PC-9 (cell line): ENCODE measurements at places on chromosomes 11 and 22. TPM values are rescaled to one million over a fixed set of nuclear protein-coding genes. Genes with fewer than 3 reads are reported as not detected.

DNA sequence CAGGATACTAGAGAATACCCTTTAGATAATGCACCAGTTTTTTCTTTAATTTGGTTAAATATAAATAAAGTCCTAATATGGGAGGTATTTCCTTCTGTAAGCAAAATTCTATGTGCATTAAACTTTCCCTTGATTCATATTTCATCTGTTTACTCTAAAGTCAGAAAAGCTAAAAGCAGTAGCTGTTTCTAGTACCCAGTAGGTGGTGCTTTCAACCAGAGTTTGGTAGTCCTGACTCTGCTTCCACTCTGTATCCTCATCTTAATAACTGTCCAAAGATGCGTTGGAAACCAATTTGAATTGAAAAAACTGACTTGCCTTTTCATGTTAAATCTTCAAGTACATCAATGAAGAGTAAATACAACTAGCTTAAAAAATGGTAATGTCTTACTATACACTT is 1065.2 kb downstream of the JRKL start:
- DNase-seq, result no peak

GRCh38 chr11:115168686-115169085 is 335.5 kb downstream of the CADM1 start:
- DNase-seq, result no peak

GRCh38 chr11:37978647-37979046 is 1380.6 kb upstream of the RAG2 start:
- DNase-seq, result no peak

DNA sequence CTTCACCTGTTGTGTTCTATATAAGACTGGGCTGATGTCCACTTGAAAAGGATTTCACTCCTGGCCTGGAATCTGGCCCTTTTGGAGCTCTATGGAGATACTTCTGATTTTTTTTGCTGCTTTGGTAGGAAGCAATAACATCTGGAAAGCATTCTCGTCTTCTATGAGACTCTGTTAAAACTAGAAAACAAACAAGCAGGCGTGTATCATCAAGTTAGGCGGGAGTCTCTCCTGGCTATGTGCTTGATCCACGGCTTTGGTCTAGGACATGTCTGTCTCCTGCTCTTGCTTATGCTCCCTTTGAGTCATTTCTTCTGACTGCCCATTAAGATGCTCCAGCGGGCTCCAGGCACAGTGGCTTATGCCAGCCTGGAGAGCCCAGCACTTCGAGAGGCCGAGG is 121.4 kb upstream of the TTC12 start:
- no peak for DNase-seq

DNA sequence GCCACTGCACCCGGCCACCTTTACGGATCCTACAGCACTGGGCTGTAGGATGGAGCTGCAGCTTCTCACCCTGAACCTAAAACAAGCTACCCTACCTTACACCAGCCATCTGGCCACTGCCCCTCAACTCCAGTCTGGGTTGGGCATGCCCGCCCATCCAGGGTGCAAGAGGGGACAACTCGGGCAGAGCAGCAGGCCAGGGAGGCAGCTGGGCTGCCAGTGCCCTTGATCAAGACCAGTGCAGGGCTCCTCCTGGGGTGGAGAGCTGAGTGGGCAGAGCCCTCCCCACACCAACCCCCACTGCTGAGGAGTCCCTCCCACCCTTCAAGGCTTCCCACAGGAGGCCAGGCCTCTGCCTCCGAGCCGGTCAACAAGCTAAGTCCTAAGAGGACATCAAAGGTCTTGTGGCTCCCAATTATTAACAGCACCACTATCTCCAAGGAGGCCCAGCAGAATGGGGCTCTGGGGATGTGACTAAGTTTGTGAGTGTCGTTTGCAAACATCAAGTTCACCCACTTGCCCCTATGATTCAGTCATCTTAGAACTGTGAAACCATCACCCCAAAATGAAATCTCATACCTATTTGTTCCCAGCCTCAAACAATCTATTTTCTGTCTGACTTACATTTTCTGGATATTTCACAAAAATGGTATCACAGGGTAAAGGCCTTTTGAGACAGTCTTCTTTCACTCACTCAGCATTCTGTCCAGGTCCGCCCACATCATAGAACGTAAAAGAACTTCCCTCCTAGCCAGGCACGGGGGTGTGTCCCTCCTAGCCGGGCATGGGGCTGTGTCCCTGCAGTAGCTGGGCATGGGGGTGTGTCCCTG is 11.0 kb downstream of the GATD1 start:
- no peak for DNase-seq

DNA sequence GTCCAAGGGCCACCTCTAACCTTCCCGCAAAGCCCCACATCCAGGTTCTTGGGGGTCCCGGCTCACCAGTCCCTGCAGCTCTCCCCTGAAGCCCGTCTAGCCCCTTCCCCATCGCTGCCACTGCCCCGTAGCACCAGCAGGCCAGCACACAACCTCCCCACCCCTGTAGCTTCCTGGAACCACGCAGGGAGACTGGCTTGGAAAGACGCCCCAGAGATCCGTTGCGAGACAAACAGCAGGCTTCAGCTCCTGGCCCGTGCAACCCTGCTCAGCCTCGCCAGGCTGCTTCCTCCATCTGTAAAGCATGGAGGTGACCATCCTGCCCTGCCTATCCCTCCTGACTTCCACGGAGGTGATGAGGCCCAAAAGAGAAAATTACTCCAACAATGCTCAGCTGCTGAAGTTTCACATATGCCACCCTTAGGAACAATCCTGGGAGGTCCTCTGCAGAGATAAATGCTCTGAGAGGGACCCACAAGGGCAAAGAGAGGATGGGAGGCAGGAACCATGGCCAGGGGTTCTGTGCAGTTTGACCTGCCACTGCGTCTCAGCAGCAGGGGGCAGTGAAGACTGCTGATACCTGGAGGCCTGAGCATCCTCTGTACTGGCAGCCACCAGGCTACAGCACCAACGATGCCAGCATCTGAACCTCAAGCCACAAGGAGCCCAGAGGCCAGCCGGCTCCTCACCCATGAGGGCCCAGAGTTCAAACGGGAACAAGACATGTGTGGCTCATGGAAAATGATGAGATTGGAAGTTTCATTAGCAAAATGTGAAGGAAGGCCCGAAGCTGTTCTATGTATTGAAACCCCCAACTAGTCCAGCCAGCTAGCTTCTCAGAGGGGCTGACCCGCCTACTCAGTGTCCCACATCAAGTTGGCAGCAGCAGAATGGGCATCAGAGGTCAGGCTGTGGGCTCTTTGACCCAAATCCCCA is 16.1 kb downstream of the DGCR2 start:
- no peak for DNase-seq

GRCh38 chr22:39612811-39613548 is 42.4 kb downstream of the CACNA1I start:
- DNase-seq, result no peak

- DNase-seq, result no peak
Observed at GRCh38 chr22:46057246-46058090, 80.5 kb upstream of the WNT7B start.

- no peak for DNase-seq
Observed at GRCh38 chr11:100876815-100877520, 189.9 kb downstream of the ARHGAP42 start.

- no peak for DNase-seq
Observed at GRCh38 chr11:119030029-119030328, 698 bp downstream of the SLC37A4 start.

GRCh38 chr11:108666373-108666772 is 1.5 kb downstream of the DDX10 start:
- DNase-seq, result no peak

DNA sequence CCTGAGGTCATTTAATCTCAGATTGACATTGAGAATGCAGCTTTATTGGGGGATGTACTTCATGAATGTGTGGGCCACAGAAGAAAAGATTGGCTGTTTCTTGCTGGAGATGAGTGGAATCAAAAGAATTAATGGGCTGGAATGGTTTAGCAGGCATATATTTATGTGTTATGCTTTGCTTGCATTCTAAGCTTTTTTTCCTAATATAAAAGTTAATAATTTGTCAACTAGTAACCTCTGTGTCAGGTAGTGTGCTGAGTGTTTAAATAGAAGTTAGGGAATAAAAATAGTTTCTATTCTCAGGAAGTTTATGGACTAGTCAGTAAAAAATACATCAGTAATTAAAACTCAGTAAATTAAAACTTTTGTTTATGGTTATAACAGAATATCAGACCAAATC is 67.4 kb upstream of the PRODH start:
- DNase-seq, result no peak

DNA sequence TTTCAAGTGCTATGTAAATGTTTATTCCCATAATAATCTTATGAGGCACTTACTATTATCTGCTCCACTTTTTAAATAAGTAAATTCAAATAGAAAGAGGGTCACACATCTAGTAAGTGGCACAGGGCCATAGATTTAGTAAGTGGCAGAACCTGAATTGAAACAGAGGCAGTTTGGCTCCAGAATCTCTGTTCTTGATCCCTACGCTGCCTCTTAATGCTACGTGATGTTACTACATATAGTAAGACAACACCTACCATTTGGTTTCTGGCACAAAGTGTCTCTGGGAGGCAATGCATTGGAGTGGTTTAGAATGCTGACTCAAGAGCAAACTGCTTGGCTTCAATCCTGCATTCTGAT is 1018.3 kb downstream of the DLG2 start:
- no peak for DNase-seq

- DNase-seq, result peak; percentile 30
Observed at GRCh38 chr22:19576460-19577421, 52.5 kb upstream of the CLDN5 start.

DNA sequence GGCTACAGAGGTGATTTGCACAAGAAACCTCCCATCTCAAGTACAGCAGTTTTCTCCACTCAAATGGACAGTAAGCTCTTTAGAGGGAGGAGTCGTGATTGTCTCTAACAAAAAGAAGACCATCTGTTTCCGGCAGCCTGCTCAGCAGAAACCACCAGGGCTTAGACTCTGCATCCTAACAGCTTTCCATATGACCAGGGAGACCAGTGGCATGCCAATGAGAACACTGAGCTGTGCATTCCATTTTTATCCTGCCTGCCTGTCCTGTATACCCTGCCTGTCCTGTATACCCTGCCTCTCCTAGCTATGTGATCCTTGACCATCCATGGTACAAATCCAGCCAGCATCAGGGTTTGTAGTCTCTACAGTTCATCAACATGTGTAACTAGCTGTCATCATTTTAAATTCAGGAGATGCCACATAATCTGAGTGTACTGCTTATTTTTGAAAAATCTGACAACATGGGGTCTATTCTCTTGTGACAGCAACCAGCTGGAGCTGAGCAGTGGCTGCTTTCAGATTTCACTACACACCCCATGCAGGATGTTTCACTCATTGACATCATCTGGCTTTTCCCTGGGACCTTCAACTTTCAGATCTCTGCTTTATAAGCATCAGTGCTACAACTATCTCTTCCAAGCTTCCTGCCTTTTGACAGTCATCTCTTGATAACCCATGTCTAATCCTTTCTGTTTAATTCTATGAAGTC is 50.5 kb upstream of the POU2AF2 start:
- DNase-seq, result no peak

DNA sequence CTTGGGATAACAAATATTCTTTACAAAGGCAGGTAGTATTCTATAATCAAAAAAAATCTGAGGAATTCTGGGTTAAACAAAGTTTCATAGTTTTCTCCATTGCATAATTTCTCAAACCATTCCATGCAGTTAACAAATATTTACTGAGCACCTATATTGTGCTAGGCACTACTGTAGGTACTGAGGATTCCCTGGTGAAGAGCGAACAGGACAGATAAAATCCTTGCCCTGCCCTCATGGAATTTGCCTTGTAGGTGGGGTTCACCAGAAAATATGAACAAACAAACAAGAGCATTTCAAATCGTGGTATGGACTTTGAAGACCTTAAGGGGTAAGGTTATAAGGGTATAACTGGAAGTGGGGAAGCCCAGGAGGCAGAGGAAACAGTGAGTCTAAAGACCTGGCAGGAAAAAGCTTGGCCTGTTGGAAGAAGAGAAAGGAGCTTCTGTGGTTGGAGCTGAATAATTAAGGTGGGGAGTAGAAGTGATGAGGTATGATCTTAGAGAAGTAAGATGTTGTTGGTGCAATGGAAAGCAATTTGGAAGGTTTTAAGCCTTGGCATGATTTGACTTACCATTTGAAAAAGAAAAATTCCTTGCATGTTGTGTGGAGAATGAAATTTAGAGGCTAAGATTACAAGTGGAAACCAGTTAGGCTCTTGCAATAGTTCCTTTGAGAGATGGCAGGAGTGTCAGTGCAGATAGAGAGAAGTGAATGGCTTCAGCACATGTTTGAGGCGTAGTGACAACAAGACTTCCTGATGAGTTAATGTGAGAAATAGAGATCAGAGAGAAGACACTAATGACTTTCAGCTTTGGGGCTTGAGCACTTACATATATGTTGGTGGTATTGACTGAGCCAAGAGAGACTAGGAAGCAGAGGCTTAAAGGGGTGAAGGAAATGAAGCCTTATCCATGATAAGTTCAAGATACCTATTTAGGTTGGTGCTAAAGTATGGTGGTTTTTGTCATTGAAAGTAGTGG is 55.7 kb upstream of the PICALM start:
- DNase-seq, result no peak

DNA sequence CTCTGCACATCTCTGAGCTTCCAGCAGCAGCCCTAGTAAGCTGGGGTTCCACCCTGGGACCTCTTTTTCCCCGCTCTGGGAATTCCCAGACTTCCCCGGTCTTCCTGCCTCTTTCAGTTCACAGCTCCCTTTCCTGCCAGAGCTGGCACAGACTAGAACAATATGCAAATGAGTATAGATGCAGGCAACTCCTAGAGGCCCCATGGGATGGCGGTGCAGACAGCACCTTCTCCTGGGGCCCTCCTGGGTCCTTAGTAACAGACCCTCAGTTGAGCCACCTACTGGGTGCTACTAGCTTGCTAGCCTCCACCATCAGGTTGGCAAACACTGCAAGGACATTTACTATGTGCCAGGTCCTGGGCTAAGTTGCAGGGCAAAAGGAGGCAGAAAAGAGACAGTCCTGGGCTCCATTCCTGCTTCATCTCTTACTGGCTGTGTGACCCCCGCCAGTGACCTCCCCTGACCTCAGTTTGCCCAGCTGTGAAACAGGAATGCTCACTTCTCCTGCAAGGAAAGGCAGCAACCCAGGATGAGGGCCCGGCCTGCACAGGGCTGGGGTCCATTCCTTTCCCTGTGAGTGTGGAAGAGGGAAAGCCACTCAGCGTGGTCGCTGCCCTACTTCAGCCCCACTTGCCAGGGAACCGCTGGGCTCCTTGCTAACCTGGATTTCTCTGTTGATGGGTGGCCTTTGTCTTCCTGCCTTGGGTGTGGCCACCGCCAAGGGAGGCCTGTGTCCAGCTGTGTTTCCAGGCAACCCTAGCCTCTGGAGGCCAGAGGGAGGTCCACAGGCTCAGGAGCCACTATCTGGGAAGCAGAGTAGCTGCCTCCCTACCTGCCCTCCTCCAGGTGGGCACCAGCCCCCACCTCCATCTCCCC is 7.3 kb downstream of the RELT start:
- no peak for DNase-seq

PCNX3 gene
- total RNA-seq, result 76.9 and 85.9 TPM in 2 replicates

SNX32 gene
- total RNA-seq, result not detected in 2 replicates

ANO1 gene
- 107 and 114 TPM in 2 replicates for total RNA-seq

IGHMBP2 gene
- total RNA-seq, result 27.0 and 27.6 TPM in 2 replicates

RGL4 gene
- not detected in 2 replicates for total RNA-seq

JHY gene
- 4.6 and 6.2 TPM in 2 replicates for total RNA-seq

HEPN1 gene
- not detected in 2 replicates for total RNA-seq

FAM180B gene
- not detected in 2 replicates for total RNA-seq
